ENCODE measurements at places on chromosomes 4 and X. TPM values are rescaled to one million over a fixed set of nuclear protein-coding genes. Genes with fewer than 3 reads are reported as not detected.

The MTMR8 gene
- total RNA-seq: 4.9 TPM

GRCh38 chr4:37071576-37071975 lies 173.0 kb upstream of the NWD2 start:
- no peak for DNase-seq

The FRMD7 gene
- 0.19 TPM for total RNA-seq

GRCh38 chr4:76955182-76955581 lies 5.6 kb downstream of the SEPTIN11 start:
- DNase-seq: no peak

- no peak for DNase-seq
These were observed 18.0 kb upstream of the RHOXF2 start for GRCh38 chrX:120140293-120140981.

- no peak for DNase-seq
These were observed 44.7 kb upstream of the BCOR start for GRCh38 chrX:40142417-40142816.

GRCh38 chr4:30716158-30716557 lies 4.0 kb upstream of the PCDH7 start:
- DNase-seq: no peak

The CPZ gene
- 5.3 TPM for total RNA-seq

- DNase-seq: no peak
These were observed 189.0 kb upstream of the HCCS start for GRCh38 chrX:10922159-10922558.

Data from posterior vena cava (tissue), 2 donors.